Activated CD8-positive, alpha-beta memory T cell treated with anti-CD3 and anti-CD28 coated beads for 4 hours (primary cell): ENCODE measurements at places on chromosomes 16 and 17.

GRCh38 chr16:86761111-86762031 is 183.0 kb downstream of the FOXL1 start:
- no peak for DNase-seq

GRCh38 chr17:81999587-81999975 is 22.2 kb downstream of the ASPSCR1 start:
- DNase-seq, result no peak

DNA sequence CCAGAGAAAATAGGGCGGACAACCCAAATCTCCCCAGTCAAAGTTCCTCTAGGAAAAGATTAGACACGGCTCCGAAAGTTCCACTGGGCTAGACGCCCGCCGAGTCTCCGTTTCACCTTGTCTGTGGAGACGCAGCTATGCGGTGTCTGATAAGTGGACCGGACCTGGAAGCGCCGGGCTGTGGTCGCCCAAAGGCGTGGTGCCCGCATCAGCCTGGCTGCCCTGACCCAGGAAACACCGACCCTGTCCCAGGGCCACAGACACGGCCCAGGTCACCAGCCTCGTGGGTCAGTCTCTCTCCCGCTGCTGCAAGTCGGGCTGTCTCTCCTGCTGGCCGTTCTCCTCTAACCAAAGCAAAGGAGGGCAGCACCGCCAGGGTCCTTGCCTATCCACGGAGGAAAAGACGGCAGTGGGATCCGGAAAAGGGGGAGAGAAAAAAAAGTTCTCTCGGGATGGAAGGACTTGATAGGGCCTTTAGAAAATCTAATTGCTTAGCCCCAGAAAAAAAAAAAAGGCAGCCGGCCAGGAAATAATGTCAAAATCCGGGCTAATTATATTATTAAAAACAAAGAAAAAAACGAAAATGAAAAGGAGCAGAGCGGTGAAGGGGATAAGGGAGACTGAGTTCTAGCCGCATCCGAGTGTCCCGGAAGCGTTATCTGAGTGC is 13.9 kb upstream of the FOXF1 start:
- DNase-seq, result no peak

DNA sequence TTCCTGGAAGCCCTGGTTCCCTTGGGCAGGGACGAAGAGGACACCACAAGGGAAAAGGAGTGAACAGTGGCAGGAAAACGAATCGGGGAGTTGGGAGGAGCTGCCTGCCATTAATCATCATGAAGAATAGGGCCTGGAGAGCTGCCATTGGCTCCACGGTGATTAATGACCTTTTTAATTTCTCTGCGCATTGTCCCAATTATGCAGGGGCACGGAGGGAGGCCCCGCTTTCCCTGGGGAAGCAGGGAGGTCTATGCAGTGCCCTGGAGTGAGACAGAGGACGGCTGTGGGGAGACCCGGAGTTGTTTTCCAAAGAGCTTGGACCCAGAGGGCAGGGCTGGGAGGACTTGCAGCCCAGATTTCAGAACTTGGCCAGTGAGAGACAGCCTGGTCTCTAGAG is 338.9 kb upstream of the C16orf82 start:
- DNase-seq, result no peak

DNA sequence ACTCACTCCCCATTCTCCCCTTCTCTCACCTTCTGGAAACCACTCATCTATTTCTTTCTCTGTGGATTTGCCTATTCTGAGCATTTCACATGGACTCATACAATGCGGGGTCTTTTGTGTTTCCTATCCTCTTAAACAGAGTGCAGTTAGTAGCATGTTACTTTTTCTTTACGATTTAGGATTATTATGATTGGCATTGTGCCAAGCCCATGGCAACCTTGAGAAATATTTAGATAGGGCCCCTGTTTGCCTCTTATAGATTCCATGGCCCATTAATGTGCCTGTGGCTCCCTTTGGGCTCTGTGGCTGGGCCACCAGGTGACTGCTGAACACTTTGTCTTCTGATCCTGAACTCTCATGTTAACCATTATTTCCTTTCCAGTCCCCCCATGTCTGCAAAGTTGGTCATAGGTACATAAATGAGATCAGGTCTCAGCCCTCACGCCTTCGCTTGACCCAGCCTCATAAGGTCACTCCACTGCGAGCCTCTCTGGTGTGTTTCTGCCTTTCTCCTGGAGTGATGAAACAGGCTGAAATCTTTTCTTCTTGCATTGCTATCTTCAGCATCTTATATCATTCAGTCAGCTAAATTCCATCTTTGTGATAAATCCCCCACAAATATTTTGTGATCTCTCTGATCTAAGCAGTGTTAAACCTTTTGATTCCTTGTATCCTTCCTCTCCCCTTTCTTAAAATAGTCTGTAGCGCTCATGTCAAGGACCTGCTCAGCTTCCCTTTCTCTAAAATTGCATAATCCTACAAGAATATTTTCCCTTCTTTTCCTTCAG is 44.0 kb downstream of the MYH3 start:
- DNase-seq, result no peak

GRCh38 chr17:9234389-9234945 is 213.2 kb downstream of the NTN1 start:
- no peak for DNase-seq

DNA sequence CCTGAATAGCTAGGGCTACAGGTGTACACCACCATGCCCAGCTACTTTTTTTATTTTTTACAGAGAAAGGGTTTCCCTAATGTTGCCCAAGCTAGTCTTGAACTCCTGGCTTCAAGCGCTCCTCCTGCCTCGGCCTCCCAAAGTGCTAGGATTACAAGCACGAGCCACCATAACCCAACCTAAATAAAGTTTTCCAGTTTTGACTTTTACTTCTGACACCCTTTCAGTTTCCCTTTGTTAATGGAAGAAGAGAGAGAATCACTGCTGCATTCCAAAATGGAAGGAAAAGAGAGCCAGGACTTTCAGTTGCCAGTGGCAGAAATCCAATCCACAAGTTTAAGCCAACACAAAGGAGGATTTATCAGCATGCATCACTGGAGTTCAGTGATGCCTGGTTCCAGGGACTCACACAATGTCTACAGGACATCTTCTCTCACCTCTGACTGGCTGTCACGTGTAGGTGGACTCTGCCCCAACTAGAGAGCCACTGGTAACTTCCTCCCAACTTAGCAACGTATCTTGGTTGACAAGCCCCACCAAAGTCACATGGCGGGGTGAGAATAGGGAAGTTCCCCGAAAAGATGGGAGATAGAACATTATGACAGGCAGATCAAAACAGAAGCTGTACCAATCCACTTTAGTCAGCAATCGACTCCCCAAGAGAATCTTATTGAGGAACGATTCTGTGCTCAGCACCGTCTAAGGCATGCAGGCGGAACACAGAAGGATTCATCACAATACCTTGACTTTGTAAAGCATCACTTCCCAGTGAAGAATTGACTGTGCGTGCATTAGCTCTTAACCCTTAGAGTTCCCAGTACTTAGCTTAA is 46.5 kb downstream of the GAS7 start:
- no peak for DNase-seq

- DNase-seq, result no peak
Observed at GRCh38 chr16:23424292-23424958, 28.6 kb downstream of the COG7 start.

DNA sequence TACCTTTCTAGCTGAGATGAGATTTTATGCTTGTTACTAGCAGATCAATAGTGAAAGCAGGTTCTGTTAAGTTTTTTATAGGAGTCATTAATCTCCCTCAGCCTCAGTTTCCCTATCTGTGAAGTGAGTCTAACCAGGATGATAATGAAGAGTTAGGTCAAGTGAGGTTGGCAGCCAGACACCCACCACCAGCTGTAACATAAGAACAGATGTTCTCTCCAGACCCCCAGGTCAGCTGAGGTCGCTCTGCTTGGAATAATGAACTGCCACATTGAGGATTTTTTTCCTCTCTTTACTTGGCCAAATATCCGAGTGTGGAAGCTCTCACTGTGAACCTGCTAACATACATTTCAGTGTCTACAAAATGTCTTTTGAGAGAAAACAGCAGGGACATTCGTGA is 389.6 kb downstream of the WWOX start:
- DNase-seq, result no peak
